Left renal pelvis (tissue), 4 donors: ENCODE measurements at places on chromosomes 2 and 18.

DNA sequence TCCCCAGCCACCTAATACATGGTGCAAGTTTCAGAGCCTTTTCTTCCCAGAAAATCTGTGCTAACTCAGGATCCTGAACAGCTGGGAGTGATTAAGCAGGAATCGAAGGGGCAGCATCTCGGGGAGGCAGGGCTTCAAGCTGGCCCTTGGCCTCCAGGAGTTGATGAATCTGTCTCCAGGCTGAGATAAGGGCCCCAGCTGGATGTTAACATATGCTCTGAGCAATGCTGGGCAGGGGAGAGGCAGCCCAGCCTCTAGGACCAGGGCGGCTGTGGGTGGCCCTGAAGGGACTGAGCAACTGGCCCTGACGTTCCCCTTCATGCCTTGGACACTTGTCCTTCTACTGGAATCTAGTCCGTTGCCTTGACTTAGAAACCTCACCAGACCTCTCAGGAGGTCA, 84.1 kb upstream of the EPC2 start:
- DNase-seq = no peak

- DNase-seq = no peak
These were observed 389.5 kb downstream of the CLIP4 start for GRCh38 chr2:29504746-29505145.

DNA sequence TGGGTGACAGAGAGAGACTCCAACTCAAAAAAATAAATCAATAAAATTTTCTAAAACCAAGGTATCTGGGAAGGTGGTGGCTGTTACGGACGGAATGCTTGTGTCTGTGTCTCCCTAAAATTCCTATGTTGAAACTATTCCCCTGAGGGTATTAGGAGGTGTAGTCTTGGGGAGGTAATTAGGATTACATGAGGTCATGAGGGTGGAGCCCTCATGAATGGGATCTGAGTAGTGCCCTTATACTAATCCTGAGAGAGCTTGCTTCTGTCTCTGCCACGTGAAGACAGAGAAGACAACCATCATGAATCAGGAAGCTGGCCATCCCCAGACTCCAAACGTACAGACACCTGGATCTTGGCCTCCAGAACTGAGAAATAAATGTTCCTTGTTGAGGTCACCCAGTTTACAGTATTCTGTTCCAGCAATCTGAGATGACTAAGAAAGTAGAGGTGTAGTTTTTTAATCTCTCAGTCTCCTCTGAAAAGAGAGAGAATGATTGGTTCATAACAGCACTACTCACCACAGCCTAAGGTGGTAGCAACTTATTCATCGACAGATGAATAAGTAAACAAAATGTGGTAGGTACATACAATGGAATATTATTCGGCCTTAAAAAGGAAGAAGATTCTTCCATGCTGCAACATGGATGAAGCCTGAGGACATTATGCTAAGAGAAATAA, 38.4 kb downstream of the TGFBRAP1 start:
- no peak for DNase-seq

GRCh38 chr2:85111819-85112281, 21.3 kb upstream of the TCF7L1 start:
- DNase-seq = no peak

DNA sequence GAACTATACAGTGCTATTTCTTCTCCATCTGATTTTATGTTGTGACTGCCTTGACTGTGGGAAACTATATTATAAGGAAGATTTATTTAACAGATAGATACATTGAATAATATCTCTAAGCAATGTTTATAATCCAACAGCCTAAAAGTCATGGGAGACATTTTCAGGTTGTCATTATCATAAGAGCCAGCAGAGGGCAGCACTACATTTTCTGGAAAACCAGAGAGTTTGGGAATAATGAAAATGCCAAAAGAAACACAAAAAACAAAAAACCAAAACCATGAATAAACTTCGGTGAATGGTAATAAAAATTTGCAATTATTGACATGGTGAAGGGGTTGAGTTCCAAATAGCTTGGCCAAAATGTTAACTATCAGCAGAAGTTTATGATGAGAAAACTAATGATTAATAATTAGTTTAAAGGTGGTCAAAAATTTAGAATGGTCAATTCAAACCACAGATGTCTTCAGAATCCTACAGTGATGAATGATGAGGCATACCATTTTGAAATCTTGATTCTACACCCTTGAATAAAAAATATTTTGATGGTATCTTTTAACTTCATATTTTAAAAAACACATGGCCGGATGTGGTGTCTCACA, 4.7 kb downstream of the EEF1B2 start:
- peak; percentile 21 for DNase-seq

GRCh38 chr2:157413326-157414035, 30.4 kb downstream of the CYTIP start:
- DNase-seq = no peak

GRCh38 chr2:25226827-25227226, 58.4 kb upstream of the POMC start:
- DNase-seq = no peak

DNA sequence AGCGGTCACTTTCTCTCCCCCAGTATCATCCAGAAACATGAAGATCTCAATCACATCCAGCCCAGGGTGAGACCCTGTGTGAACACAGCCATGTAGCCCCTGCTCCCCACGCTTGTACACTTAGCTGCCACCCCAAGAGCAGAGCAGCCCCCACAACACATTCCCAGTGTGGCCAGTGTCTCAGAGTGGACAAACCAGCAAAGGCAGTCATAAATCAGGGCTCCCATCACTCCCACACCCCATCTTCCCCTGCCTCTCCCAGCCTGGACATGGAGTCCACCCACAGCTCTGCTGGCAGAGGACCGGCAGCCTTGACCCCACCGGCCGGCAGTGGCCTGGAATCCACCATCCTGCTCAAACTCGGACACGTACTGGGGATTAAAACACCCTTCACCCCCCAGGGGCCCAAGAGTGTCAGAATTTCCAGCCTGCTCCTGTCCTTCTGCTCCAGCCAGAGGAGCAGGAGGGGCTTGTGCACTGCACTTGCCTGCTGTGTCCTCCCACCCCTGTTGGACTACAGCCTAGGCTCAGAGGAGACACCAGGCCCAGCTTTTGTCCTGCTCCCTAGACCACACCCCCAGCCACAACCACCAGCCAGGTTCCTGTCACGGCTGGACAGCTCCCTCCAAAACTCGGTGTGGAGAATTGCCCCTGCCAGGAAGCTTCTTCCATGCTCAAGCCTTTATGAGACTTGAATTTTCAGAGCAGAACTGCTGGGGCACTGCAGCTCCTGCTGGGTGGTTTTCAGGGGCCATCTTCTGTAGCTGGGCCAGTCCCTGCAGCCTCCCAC, 206.1 kb downstream of the SMAD2 start:
- DNase-seq = no peak

DNA sequence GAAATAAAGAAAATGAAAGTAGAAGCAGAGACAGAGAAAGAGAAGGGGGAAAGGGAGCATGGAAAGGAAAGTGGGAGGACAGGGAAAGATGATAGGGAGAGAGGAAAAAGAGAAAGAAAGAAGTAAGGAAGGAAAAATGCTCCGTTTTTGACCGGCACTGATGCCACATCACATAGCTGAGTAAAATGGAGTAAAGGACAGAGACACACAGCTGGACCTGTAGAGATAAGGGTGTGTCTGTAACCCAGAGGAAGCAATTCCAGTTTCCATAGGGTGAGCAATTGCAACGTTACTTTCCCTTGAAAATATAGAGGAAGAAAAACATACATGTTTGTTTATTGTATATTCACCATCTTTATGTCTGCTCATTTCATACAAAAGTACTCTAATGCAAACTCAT, 1866.9 kb upstream of the PIK3C3 start:
- no peak for DNase-seq

DNA sequence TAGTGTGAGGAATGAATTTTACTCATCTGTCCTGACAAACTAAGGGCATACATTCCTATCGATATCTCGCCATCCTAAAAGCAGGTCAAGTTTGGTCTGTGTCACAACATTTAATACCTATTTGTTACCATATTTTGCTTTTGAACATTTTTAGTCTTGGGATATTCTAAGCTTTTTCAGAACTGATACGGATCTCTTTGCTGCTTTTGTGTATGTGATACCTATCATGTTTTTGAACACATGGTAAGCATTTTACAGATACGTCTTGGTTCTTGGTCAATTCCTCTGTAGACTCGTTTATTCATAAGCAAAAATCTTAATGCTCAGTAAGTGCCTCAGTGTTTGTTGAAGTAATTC, 592 bp downstream of the ZNF397 start:
- DNase-seq = peak; percentile 15

DNA sequence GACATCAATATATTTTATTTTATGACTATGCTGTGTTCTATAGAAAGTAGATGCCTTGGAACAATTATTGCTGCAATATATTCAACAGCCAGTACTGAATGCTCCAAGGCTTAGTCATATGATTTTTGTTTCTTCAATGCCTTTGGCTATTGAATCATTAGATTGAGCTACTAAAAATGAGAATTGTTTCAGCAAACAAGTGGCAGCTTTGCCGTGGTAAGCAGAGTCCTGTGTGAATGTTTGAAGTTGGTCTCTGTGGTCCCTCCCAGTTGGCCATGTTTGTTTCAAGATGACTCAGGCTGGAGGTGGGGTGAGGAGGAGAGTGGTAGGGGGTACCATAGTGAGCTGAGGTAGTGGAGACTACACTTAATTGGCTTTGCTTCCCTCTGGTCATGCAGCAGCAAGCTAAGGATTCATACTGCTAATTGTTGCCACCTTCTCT, 198.6 kb upstream of the EPAS1 start:
- no peak for DNase-seq

- no peak for DNase-seq
These were observed 312.3 kb upstream of the KCNJ3 start for GRCh38 chr2:154386186-154386585.

GRCh38 chr2:165601928-165602521, 132.5 kb downstream of the CSRNP3 start:
- DNase-seq = no peak

DNA sequence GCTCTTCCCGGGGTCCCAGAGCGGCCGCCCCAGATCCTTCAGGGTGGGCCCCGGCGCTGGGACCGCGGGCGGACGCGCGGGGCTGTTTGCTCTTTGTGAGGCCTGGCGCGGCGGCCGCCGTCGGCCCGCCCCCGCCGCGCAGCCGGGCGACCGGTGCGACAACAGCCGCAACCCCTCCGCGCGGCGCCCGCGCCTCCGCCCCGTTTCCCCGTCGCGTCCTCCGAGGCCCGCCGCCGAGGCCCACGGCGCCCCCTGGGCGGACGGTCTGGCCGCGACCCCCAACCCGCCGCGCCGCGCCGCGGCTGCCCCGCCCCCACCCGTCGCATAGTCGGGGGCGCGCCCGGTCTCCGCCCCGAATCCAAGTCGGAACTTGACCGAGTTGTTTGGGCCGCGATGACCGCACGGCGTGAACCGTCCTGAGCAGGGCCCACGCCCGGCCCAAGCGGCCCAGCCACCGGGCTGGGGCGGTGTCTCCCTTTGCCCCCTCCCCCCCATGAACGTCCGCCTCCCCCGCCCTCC, 448 bp downstream of the YPEL5 start:
- DNase-seq = no peak

DNA sequence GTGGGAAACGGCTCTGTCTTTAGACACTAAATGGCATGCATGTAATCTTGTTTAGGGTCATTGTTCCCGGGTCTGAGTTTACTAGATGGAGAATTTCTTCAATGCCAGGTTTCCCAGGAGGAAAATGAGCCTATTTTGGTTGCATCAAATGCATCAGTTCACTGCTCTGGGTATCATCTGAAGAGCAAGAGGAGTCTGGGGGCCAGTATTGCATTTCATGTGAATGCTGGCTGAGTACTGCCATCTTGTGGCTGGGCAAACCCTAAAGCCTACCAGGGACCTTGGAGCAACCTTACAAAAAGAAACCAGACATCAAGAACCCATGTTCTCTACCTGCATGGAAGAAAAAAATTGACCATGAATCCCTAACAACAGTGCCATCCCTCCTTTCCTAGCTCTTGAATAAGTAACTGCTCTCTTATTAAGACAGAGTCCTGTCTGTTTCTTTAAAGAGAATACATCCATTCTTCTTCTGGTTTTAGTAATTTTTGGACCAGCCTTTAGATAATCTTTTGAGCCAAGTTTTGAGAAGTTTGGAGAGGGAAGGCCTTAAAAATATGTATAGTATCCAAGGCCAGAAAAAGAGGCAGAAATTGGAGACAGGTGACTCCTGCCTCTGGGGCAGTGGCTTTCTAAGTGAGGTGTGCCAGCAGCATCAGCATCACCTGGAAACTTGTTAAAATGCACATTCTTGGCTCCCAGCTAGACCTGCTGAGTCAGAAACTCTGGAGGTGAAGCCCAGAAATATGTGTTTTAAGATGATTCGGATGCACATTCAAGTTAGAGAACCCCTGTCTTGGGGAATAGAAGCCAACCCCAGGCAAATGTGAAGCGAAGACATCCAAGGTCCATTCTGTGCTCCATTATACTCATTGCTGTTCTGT, 261.0 kb upstream of the CXCR4 start:
- no peak for DNase-seq

DNA sequence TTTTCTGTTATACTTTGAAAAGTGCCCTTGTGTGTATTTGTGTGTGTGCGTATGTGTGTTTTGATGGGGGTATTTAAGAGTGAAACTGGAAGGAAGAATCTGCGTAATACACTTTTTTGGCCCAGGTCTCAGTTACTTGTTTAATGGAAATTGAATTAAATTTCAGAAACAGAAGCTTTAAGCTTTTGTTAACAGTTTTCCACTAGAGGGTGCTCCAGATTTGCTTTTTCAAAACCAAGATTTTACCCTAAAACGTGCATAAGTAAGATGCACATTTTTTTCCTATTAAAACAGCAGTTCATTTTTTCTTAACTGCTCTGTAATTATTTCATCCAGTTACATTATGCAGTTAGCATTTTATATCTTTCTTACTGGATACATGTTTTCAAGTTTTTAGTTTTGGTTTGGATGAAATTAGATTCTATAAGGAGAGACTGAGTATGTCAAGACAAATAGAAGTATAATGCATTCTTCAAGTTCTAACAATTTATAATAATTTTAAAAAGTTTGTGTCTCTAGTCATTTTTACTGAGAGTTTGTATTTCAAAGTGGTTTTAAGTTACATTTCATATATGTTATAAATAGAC, 97.2 kb downstream of the PIK3C3 start:
- no peak for DNase-seq

- no peak for DNase-seq
These were observed 142.6 kb downstream of the MEIS1 start for GRCh38 chr2:66577321-66578053.

DNA sequence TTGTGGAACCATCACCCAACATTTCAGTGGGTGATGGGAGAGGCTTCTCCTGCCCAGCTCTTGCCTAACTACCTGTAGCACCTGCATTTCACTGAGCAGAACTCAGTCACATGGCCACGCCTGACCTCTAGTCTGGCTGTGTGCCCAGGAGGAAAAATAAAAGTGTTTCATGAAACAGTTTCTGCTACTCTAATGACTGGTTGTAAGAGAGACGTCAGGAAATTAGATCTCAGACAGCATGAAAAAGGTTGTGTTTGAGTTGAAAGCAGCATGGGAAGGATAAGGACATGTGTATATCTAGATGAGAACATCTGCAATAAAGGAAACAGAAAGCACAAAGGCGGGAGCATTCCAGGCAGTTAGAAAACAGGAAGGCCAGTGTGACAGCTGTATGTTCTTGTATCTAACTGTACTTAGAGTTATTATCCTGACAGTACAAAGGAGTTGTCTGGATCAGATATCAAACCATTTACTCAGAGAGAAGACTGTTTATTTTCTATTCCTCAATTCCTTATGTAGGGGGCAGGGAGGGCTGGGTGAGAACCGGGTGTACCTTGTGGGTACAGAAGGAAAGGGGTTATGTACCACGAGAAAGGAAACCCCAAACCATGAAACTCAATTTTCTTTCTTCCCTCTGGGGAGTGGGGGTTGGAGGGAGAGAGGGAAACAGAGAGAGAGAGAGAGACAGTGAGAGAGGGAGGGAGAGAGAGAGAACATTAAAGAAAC, 307.4 kb upstream of the VWC2L start:
- peak; percentile 25 for DNase-seq
